Eye (tissue), 1 donor: ENCODE measurements at places on chromosomes 4 and X.
A peak's percentile ranks its signal among the peaks of the same experiment; 100 is the strongest.

- DNase-seq, result peak; percentile 87
Observed at GRCh38 chr4:23135792-23136645, 443.3 kb downstream of the GBA3 start.

- no peak for DNase-seq
Observed at GRCh38 chrX:3738509-3738908, 25.1 kb upstream of the PRKX start.

- DNase-seq, result no peak
Observed at GRCh38 chr4:165476214-165477098, 97.6 kb downstream of the CPE start.

GRCh38 chr4:145937971-145938611 lies 532 bp downstream of the ZNF827 start:
- peak; percentile 89 for DNase-seq

GRCh38 chrX:6005856-6006255 lies 222.8 kb downstream of the NLGN4X start:
- no peak for DNase-seq

- DNase-seq, result no peak
Observed at GRCh38 chrX:138057883-138058282, 492.0 kb downstream of the ZIC3 start.

- DNase-seq, result no peak
Observed at GRCh38 chrX:134258202-134258601, 21.2 kb downstream of the CCDC160 start.

- DNase-seq, result no peak
Observed at GRCh38 chr4:78481180-78481579, 70.4 kb upstream of the ANXA3 start.

DNA sequence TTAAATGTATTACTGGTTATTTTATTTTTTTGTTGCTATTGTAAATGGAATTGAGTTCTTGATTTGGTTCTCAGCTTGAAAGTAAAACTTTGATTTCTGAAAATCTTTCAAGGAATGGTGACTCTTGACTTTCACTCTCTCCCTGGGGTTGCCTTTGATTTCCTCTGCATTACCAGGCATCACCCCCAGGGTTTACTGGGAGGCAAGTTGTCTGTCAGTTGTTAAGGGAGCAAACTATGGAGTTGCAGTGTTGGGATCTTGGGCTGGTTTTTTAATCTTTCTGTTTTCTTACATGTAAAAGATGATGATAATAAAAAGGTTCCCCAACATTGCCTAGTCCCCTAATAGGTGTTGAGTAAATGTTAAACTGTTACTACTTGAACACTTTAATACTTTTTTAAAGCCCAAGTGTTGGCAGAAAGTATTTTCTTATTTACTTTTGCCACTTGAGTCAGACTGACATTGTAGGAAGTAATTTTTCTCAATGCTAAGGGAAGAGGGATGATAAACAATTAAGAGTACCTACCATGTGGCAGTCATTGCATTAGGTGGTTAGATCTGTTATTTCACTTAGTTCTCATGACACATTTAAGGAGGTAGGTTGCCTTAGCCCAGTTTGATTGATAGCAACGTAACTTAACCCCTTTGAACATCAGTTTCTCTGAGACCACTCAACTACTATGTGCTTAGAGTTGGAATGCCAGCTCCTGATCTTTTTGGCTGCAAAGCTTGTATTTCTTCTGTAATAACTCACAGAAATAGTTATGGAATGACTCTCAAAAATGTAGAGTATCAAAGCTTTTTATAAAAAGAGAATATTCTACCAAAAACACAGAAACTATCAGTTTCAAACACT lies 67.1 kb downstream of the DCLK2 start:
- DNase-seq, result no peak

DNA sequence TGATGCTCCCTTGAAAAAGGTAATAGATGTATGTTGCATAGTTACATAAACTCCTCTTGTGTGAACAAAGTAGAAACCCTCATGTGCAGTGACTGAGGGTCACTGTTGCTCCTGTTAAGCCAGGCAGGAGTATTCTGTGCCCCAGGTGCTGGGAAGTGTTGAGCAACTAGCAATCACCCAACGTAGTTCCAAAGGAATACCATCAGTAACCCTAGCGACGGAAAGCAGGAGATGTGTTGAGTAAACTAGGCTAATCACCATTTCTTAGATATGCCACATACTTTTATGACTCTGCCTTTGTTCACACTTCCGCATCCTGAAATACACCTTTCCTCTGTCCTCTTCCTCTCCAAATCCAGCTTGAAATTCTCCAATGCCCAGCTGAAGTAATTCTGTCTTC lies 50.9 kb upstream of the TAB3 start:
- DNase-seq, result no peak

DNA sequence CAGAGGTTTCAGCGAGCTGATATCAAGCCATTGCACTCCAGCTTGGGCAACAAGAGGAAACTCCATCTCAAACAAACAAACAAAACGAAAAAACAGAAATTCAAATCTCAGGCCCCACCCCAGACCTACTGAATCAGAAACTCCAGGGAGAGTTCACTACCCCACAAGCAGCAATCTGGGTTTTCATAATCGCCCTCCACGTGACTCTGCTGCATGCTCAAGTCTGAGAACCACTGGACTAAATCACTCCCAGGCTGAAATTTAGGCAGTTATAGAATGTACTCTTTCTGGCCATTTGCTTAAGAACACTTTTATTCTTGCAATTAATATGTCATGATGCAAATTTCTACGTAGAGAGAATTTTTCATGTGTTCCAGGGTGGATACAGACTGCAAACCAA lies 287.3 kb downstream of the USP46 start:
- DNase-seq, result no peak

- DNase-seq, result peak; percentile 4
Observed at GRCh38 chr4:55722132-55722531, 86.0 kb upstream of the NMU start.

GRCh38 chr4:17721496-17722355 lies 59.7 kb downstream of the FAM184B start:
- DNase-seq, result peak; percentile 18

DNA sequence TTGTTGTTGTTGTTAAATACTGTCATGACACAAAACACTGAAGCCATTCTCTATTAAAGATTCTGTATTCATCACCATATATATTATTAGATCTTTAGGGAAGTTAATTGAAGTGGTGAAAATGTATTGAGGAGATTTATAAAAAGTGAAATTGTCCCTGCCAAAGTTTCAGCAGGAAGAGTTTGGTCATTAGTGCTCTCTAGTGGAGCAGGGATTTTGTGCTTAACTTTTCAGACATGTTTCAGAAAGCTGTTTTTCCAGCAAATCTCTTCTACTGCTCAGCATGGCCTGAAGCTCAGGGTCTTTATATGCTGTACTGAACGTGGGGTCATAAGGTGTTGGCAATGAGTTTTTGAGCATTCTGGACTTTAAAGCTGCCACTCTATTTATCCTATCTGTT lies 36.7 kb upstream of the CXXC4 start:
- peak; percentile 38 for DNase-seq

DNA sequence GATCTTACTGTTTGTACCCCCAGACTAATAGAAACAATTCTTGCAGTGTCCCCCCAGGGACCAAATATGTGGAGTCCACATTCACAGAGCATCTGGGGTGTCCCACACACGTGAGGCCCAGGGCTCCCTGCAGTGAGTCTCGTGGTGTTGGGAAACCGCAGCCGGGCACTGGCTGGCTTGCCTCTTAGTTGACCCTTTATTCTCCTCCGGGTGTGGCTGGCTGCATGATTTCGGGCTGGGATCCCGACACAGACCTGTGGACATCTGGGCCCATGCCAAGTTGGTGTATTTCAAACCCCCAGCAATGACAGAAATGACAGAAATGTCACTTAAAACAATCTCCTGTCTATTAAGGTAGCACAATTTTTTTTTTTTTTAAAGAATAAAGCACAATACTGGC lies 15.6 kb upstream of the CLDN24 start:
- no peak for DNase-seq

- DNase-seq, result peak; percentile 79
Observed at GRCh38 chr4:173538148-173538908, 8.3 kb upstream of the HAND2 start.

GRCh38 chr4:53307210-53307609 lies 58.7 kb downstream of the SCFD2 start:
- no peak for DNase-seq

DNA sequence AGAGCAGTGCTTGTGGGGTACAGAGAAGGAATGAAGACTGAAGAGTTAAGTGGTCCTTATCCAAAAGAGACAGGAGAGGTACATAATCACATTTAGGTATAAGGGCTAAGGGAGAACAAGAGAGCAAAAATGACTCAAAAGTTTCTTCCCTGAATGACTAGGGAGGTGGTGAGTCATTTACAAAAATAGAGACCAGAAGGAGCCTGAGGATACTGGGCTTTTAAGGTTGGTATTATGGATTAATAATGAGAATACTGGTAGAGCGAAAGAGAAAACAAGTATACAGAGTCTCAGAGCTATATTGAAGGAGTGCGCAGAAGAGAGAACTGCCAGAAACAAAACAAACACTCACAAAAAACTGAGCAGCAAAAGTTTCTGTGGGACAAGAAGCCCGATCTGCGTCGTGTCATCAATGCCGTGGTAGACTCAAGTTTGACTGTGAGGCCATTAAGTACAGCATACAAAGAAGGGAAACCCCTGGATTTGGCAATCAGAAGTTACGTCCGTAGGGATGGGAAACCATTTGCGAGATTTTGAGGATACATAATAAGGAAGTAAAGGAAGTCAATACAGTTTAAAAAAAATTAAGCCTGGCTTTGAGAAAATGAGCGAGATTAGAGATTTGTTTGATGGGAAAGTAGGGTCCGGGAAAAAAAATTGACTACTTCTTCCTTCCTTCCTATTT lies 129.1 kb upstream of the STIM2 start:
- DNase-seq, result no peak

DNA sequence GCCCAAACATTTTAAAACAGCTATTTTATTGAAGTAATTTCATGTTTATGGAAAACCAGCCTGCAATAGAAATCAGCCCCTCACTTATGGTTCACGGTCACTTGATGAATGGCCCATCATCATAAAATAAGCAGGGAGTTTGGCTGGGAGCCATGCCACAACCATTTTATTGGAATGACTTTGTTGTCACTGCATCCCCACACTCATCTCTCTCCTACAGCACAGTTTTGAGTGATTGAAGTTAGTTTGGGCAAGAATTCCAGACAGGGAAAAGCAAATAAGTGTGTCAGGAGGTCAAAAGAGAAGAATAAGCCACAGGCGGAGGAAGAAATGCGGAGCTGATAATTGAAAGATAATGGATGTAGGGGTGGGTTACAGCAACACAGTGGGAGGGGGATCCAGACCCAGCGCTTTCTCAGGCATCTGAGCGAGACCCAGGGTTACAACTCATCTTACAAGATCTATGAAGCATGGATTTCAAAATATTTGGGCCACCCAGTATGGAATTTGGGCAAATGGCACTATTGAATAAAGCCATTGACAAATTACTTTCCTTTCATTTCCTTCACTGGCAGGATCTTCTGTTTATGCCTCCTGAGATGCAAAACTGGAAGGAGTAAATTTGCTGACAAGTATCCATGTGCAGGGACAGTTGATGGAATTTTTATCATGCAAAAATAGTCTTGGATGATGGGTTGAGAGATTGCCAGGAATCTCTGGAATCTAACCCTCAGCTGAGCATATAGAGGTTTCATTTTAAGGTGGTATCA lies 100.8 kb downstream of the SHROOM3 start:
- DNase-seq, result peak; percentile 44

- no peak for DNase-seq
Observed at GRCh38 chr4:165508372-165509120, 129.7 kb downstream of the CPE start.

- DNase-seq, result no peak
Observed at GRCh38 chrX:16022580-16023200, 100.7 kb upstream of the GRPR start.

GRCh38 chr4:39635023-39635422 lies 3.6 kb downstream of the SMIM14 start:
- DNase-seq, result no peak

DNA sequence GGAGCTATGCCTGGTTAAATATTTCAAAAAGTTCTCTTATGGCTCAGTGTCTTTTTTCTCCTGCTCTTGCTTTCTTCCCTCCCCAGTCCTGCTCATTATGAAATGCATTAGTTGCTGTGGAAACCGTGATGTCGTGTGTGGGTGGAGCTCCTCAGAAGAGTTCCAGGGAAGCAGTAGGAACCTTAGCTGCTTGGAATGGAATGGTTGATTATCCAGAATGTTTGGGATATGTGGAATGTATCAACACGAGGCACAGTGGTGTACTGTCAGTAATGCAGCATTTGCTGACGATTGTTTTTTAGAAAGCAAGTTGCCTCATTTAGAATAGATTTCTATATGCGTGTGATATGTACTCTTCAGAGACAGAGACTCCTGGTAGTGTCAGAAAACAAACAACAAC lies 333.2 kb downstream of the ARHGAP10 start:
- DNase-seq, result peak; percentile 77

DNA sequence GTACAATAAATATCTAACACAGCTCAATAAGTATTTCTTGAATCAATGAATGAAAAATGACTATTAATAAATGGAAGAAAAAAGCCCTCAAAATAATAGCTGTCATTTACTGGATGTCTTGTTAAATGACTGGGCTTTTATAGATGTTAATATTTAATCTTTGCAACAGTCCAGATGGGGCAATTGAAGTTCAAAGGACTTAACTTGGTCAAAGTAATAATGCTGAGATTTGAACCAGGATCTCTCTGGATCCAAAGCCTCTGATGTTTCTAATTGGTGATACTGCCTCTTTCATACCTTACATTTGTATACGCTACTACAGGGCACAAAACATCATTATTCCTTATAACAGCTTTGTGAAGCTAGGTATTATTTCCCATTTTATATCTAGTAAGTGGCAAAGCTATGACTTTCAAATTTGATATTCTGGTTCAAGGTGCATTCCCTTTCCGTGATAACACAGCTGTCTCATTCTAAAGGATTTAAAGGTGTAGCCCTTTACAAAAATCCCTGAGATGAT lies 72.6 kb downstream of the DCK start:
- no peak for DNase-seq

DNA sequence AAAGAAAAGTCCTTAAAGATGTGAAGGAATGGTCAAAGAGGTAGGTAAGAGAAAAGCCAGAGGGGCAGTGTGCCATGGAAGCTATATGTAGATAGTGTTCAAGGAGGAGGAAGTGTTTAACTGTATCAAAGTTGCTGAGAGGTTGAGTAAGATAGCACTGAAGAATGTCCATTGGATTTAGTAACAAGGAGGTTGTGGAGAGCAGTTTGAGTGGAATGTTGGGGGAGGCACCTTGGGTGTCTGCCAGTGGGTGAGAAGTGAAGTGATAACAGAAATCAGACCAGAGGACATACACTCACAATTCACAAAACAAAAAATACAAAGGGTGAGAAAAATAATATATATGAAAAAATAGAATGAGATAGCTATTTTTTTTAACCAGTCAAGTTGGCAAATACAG lies 121.3 kb upstream of the AMOT start:
- DNase-seq, result no peak

DNA sequence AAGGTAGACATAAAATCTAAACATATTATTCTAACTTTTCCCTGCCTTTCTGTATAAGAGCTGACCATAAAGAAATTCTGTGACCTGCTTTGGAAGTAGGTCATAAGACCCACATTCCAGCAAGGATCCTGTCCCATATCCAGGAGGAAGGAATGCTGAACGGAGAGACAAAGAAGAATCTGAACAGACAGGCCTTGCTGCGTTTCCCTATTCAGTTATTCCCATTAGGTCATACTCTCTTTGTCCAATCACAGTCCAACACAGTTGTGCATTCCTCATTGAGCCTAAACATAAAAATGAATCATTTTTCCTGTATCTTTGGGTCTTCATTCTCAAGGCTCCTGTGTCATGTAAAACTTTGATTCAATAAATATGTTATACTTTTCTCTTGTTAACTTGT lies 287.6 kb upstream of the TAPT1 start:
- no peak for DNase-seq
